Karpas-422 (cell line): ENCODE measurements at places on chromosomes 7 and 10. TPM values are rescaled to one million over a fixed set of nuclear protein-coding genes. Genes with fewer than 3 reads are reported as not detected.

SH2D4B gene
- total RNA-seq, result 0.07 TPM in 1 of 2 replicates, not detected in the other

RINT1 gene
- 6.9 and 9.2 TPM in 2 replicates for total RNA-seq

KIF20B gene
- total RNA-seq, result 5.8 and 11.5 TPM in 2 replicates

EDRF1 gene
- 26.5 and 63.3 TPM in 2 replicates for total RNA-seq

PALD1 gene
- total RNA-seq, result 54.7 and 106 TPM in 2 replicates

OR2A1 gene
- total RNA-seq, result not detected in 2 replicates

DNA sequence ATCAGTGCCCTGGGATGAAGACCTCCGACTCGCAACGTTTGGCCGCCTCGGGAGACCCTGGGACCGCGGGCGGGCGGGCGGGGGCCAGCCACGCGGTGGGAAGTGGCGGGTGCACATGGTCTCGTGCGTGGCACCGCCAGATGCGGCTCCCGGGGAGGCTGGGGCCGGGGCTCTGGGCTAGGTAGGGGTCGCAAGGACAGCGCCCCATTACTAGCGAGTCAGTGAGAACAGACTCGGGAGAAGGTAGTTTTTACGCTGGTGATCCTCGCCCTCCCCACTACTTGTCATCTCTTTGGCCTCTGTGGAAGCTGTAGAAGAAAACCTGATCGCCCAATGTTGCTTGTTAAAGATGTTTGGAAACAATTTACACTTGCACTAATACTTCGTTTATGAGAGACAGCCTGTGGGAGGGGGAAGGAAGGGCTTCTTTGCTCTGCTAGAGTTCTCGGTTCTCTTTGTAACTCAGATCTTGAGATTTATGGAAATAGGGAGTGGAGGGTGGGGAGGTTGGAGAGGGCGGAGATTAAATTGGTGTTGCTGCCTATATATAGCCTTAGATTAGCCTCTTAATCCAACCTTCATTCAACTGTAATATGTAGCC lies 591 bp downstream of the BZW2 start:
- DNase-seq, result peak; percentile 80

DNA sequence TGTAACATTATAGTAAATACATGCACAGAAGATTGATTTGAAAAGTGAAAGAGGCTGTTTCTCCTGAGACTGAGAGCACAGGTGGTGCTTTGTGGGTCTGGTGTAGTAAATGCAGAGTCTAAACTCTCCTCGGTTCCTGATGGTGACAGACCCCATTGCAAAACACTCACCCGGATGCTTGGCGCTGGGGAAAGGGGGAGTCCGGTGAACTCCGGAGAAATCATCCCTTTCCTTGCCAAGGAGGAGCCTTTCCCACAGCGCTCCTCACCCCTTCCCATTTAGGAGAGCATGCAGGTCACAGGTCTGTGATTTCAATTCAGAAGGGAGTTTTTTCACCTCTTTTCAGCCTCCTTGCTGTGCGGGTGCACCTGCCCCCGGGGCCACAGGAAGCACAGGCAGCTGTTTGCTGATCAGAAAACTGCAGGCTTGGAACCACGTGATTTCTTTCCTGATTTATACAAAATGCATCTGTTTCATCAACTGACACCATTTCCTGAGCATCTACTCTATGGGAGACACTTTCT lies 75.6 kb upstream of the LYZL2 start:
- DNase-seq, result peak; percentile 68

DNA sequence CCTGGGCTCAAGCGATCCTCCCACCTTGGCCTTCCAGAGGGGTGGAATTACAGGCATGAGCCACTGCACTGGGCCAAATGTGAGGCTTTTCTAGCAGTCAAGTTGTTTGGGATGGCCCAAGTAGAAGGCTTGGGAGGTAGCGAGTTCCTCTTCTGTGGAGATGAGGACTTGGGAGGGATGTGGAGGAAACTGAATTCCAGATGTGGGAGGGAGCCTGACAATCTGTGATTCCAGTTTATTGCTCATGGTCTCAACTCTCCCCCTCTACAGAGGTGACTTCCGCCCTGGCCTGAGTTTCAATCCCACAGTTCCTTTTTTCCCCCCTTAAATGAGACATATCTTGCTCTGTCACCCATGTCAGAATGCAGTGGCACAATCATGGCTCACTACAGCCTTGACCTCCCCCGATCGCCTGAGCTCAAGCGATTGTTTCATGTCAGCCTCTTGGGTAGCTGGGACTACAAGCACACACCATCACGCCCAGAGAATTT lies 3.4 kb downstream of the STYXL1 start:
- DNase-seq, result no peak
